ENCODE measurements at places on chromosomes 3 and 15.

DNA sequence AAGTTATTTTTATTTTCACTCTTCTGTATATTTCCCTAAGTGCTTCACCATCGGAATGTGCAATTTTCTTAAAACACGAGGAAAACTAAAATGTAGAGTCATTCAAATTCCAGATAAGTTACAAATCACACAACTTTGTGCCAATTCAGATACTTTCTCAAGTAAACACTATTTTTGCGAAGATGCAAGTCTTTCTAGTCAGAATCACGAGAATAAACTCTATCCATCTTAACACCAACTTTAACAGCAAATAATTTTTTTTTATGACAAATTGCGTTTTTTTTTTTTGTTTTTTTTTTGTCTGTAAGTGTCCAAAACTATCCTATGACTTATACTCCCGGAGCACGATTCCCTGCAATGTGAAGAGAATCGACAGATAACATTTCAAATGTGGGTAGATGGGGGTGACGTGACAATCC is 1.3 kb downstream of the STAG1 start:
- no peak for DNase-seq

DNA sequence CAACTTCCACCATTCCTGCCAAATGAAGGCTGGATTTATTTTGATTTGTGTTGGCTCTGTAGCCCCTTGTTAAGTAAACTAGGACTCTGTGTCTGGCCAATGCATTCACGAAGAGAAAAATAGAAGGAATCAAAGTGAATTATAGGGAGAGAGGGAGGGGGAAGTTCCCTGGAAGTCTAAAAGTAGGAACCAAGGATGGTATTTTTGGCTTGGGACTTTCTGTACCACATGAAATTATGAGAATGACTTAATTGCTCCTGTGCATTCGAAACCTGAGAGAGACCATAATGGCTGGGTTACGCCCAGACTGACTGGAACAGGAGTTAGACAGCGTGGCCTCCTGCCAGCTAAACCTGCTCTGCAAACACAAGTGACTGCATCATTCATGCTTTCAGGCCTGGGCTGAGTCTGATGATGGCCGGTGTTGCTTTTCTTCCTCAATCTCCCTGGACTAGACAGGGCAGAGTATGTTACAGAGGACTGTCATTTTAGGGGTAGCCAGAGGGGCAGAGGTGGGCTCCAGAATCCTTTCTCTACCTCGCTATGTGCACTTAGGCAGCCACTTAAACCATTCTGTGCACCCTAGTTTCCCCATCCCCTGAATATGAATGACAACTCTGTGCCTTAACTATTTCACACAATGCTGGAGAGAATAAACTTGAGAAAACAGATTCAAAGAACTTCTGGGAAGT is 58.9 kb downstream of the MYO1E start:
- DNase-seq: no peak

DNA sequence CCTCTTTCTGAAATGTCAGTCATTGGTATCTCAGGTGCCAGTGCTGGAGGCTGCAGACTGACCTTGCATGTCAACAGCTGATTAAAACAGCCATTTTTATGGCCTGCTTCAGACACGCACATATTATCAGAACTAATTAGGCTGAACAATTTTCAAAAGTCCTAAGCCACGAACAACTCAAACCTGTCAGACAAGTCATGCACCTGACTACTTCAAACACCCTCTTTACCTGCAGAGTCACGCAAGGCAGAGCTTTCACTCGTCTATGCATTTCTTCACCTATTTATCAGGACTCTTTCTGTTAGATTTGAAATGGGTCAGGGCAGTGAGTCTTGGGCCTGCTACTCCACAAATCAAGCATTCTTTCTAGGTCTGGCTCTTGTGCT is 26.7 kb downstream of the CLK3 start:
- no peak for DNase-seq

GRCh38 chr3:167228135-167228534 is 152.0 kb downstream of the ZBBX start:
- no peak for DNase-seq

DNA sequence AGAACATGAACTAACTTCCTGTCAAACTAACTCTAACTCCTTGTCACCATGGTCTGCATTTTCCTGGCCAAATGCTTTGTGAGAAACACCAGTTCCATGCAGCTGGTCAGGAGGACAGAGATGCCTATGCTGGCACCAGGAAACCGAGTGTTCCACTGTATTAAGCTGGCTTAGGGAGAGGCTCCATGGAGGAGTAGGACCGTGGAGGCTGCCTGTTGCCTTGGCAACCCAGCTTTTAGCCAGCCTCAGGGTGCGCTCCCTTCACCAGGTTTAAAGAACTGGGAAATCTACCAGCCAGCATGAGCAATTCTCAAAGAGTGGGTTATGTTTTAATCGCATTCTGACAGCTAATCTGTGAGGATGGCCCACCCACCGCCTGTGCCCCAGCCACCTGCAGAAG is 394.1 kb downstream of the OCA2 start:
- no peak for DNase-seq

DNA sequence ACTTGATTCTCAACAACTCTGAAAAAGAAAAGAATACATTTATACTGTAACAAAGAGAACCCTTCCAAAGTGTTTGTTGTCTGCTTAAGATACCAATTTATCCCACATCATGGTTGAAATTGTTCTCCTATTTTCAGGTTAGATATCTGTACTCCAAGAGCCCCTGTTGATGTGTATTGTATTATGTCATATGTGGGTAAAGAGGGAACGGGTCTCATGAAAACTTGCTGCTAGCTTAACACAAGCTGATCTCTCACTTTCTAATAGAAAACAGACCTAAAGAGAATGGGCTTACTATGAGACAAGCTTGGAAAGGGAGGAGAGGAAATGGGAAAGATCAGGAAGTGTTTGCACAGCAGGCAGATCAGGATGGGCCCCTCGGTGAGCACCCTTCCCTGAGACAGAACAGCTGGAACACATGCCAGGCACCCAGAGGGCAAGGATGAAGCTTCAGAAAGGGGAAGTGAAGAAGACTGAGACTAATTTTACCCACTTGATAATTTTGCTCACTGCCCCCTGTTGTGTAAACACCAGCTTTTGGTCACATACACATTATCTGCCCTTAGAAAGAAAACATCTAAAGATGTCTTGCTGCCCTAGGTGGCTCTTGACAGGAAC is 747.9 kb upstream of the CCDC54 start:
- no peak for DNase-seq

- no peak for DNase-seq
Measured at GRCh38 chr3:180546863-180547262, 55.1 kb upstream of the TTC14 start.

DNA sequence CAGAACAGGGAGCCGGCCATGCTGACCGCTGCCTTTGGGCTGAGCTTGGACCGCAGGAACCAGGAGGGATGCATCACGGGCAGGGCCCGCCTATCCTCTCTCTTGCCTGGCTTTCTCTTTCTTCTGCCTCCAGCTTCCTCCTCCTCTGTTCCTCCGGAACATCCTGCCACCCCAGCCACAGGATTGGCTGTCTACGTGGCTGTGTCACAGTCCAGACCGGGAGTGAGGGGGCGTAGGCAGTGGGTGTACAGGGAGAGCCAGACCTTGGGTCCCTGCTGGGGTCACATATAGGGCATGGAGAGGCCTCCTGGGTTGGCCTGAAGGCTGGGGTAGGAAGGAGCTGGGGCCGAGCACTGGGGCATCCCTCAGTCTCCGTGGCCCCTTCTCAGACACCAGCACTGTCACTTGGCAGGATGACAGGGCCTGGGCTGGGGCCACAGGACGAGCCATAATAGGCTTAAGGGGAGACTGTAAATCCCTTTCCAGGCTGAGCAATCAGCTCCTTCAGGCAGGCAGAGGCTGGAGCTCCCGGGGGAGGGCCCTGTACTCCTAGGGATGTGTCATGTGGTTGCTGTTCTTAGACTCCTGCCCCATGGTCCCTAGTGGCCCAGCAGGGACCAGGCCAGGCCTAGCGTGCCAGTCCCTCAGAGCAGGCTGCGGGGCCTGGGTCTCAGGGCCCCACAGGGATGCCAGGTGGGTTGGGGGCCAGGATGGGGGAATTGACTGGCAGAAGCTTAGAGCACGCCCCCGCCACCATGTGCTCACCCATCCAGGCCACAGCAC is 25.4 kb downstream of the LINGO1 start:
- no peak for DNase-seq

DNA sequence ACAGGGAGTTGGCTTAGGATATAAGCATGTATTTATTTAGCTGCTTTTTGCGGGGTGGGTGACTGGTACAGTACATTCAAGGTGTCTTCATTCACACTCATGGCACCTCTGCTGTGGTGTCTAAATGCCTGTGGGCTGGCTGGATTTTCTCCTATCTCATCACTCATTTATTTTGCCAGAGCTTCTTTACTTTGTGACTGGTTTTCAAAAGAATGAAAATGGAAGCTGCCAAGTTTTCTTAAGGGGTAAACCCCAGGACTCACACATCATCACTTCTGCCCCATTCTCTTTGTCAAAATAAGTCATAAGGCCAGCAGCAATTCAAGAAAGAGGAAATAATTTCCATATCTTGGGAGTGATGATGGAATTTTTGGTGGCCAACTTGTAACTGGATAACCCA is 493.4 kb upstream of the ALCAM start:
- DNase-seq: no peak

DNA sequence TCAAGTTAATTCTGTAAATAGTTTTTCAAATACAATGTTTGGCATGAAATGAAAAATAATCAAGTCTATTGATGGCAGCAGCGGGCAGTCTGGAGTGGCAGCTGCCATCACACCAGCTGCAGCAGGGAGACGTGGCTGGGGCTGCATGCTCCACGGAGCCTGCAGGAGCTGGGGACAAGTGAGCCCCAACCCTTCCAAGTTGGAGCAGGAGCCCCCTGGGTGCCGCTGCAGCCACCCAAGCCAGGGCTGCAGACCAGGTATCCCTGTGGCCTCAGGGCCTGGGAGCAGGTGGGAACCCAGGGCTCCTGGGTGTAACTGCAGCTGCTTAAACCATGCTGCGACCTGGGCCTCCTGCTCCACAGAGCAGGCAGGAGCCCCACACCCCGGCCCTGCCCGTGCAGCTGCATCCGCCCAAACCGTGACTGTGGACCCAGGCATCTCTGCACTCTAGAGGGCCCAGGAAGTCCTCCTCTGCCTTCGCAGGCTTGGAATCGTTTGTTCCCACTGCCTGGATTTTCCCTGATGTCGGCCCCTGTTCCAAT is 257.4 kb downstream of the PLOD2 start:
- DNase-seq: no peak

- no peak for DNase-seq
Measured at GRCh38 chr3:43857361-43858293, 166.9 kb downstream of the ABHD5 start.

DNA sequence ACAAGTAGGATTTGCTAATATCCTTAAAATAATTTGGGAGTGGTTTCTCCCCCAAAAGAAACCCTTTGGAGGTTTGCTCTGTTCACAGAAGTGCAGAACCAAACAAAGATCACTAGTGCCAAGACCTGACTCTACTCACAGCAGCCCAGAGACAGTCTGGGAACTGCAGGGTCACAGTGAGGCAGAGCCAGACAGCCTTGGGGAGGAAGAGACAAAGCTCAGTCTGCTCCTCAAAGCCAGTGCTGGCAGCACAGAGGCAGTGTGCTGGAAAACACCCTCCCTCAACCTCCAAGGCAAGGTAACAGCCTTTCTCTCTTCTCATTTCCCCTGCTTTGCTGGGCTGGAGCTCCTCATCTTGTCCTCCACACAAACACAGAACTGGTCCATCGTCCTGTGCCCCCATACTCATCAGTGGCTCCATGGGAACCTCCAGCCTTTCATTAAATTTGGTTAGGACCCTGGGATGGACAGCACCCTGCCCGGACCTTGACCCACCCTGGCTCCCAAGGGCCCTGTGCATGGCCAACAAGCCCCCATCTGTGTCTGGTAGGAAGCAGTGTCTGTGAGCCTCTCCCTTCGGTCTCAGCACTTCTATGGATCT is 12.6 kb downstream of the RAB6B start:
- DNase-seq: no peak

DNA sequence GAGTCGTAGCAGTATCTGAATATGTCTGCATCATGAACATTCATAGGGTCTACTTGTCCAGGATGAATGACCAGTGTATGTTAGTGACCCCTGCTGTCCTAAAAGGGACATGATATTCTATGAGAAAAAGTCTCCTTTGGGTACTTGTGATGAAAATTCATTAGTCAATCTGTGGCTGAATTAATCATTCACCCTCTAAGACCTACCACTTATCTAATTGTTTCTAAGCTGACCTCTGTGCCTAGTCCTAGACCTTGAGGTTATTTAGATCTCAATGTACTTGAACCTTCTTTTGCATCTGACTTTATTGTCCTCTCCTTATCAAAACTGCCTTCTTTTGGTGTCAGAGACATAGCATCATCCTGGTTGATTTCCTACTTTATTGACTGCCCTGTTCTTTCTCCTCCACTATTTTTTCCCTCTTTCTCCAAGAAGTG is 799.3 kb downstream of the DIPK2A start:
- DNase-seq: no peak

- DNase-seq: no peak
Measured at GRCh38 chr15:101472033-101472432, 17.5 kb downstream of the PCSK6 start.

DNA sequence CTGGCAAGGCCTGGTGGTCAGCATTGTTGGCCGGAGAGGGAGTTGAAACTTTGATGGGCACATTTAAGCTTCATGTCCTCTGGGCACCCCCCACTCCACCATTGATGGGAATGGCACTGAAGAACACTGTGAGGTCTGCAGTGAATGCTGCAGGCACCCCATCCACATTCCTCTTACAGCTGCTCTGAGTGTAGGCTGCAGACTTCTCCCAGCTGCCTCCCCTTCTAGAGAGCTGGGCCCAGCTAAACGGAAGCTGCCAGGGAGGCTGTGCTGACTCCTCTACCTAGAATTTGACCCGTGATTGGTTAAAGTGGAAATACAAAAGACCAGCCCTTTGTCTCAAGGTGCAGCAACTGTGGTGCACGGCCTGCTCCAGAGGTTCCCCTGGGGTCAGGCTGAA is 10.6 kb downstream of the TMEM158 start:
- DNase-seq: no peak

- no peak for DNase-seq
Measured at GRCh38 chr15:78301326-78301725, 1.9 kb upstream of the SKIC8 start.

GRCh38 chr3:177124882-177125281 is 72.4 kb downstream of the TBL1XR1 start:
- no peak for DNase-seq

DNA sequence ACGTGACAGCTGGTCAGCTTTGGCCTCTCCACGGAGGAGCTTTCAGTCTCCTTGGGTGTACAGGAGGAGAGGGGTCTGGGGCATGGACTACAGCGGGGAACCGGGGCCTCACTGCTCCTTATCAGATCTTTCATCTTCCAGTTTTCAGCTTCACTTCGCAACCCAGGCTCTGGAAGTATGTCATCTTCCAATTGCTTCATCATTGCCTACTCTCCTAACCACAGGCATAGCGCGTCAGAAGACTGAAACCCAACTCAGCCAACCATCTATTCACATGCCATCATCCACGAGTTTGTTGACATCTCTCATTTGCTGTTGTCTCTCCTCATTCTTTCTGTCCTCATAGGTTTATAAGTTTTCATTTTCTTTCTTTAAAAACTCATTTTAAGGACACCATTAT is 119.5 kb downstream of the MYLK start:
- no peak for DNase-seq

GRCh38 chr3:75737831-75738493 is 47.4 kb downstream of the ZNF717 start:
- DNase-seq: no peak

- no peak for DNase-seq
Measured at GRCh38 chr3:47856669-47857068, 53.7 kb downstream of the DHX30 start.

All from cortex of kidney (tissue), 1 donor.